ENCODE measurements at places on chromosomes 2 and 18.

GRCh38 chr2:231931481-231931915 lies 5.3 kb upstream of the NPPC start:
- no peak for DNase-seq

DNA sequence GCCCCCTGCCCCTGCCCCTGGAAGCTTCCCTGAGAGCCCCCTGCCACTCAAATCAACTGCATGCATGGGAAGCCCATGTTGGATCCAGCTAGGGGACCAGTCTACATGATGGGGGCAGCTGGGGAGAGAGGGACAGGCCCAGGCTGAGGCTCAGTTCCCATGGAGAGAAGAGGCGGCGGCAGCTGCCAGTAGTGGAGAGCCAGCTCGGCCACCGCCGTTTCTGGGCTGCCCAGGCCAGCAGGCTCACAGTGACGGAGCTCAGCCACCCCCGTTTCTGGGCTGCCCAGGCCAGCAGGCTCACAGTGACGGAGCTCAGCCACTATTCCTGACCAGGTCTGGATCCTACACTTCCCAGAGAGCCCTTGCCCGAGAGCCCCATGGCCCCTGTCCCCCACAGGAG lies 3.6 kb downstream of the MAB21L4 start:
- no peak for DNase-seq

DNA sequence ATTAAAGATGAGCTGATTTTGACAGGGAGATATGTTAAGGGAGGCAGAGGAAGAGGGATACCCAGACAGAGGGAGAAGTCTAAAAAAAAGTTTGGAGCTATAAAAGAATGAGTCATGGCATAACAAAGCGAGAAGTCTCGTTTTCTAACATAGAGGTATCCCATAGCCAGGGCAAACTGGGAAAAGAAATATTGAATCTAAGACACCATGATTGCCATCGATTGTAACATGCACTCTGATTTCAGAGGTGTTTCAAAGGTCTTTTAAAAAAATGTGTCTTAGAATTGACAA lies 110.7 kb downstream of the MDH1 start:
- no peak for DNase-seq

DNA sequence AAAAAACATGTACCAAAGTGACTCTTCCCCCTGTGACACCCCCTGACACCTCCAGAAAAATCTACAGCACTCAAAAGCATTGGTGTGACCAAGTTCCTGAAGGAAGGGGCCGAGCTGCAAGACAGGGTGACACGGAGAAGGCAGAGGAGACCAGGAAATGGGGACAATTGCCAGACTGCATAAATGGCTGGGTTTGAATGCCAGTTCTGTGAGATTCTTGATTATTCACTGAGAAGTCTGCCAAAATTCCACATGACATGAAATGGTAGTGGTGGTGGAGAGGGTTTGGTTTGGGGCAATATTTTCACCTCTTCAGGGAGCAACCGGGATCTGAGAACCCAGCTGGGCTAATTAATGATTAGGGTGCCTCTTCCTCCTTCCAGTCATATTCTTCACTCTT lies 178.5 kb downstream of the ARL4C start:
- DNase-seq: no peak

DNA sequence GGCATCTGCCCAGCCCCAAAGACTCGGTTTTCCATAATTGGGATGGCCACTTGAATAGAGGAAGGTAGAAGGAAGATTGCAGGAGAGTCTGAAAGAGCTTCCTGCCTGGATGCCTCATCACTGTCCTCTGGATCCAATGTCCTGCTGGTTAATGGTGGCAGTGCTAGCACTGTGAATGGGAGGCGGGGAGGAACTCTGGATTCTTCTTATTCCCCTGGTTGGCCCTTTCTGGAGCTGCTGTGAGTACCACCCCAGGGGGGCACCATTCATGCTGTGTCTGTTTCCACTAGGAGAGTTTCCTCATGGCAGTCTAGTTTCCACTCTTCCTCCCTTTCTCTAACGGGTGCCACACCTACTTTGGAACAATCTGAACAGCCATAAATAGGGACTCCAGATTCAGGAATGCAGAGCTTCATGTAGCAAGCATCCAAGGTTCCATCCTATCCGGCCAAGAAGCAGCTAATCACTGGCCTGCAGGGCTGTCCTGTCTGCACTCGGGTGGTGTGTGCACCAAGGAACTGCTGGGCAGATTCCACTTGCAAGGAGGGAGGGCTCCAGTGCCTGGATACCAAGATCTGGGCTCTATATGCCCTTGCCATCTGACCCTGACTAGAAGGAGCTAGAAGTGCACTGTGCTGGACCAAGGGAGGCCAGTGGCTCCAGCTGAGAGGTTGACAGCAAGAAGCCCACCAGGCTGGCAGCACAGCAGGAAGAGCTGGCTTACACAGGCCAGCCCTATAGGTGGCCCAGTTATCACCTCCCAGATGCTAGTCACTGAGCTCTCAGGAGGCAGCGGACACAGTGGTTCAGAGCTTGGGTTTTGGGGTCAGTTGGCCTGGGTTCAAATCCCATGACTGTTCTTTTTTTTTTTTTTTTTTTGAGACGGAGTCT lies 4.6 kb upstream of the ATOH8 start:
- no peak for DNase-seq
